ENCODE measurements at places on chromosomes 4 and X.
A peak's percentile ranks its signal among the peaks of the same experiment; 100 is the strongest.

GRCh38 chr4:37561803-37562207 lies 124.4 kb downstream of the RELL1 start:
- DNase-seq = no peak

GRCh38 chrX:136880003-136880451 lies 498 bp downstream of the RBMX start:
- DNase-seq = no peak

- DNase-seq = no peak
Observed at GRCh38 chr4:164337219-164337944, 416.5 kb upstream of the SMIM31 start.

- DNase-seq = no peak
Observed at GRCh38 chr4:88014386-88014905, 7.0 kb downstream of the PKD2 start.

DNA sequence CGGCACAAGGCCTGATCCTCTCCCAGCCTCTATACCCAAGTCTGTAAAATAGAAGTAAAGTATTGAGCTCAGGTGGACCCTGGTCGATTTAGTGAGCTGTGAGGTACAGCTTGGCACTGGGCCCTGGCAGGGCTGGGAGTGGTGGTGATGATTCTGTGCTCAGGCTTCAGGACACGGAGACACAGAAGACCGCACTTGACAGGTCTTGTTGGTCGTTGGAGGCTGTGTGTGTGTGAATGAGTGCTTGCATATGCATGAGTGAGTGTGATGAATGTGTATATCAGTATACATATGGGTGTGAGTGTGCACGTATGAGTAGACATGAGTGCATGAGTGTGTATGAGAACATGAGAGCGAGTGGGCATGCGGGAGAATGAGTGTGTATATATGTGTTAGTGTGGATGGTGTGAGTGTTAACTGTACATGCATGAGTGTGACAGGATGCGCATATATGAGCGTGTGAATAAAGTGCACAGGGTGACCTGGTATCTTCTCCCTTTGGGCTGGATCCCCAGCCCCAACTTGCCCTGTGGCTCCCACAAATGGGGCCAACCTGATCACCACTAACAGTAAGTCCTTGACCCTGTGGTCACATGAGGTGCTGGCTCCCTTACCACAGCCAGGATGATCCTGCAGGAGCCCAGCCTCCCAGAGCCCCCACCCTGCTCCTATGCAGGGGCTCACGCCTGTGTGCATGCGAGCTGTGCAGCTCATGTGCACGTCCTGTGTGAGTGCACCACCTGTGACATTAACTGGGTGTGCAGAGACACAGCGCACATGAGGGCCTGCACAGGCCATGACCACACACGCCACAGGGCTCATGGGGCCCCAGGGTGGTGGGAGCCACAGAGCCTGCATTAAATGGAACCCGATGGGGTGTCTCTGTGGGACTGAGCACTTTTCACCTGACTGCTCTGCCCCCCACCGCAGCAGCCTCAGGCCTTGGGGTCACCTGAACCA lies 20.8 kb downstream of the SH3BP2 start:
- no peak for DNase-seq

- DNase-seq = peak; percentile 82
Observed at GRCh38 chrX:11143931-11144678, 33.0 kb downstream of the HCCS start.

DNA sequence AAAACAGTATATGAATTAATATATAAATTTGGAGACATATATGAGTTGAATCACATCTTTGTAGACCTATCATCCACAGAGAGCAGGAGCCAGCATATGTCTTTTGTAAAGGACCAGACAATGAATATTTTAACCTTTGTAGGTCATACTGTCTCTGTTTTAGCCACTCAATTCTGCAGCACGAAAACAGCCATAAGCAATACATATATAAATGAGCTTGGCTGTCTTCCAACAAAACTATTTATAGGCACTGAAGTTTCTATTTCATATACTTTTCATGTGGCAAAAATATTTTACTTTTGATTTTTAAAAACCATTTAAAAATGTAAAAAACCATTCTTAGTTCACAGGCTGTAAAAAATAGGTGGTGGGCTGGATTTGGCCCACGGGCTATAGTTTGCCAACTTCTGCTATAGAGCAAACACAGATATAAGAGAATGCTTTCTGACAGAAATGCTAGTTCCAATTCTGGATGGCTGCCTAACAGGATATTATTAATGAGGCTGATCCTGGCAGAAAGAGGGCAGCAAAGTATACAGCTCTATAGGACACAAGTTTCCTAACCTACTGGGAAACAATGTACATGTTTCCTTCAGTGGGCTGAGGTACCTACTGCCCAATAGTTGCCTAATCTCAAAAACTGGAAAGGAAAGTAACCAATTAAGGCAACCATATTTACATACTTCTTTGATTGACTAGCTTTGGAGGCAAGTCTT lies 58.1 kb upstream of the UCP1 start:
- DNase-seq = no peak

GRCh38 chrX:13579661-13580060 lies 10.3 kb downstream of the EGFL6 start:
- no peak for DNase-seq

DNA sequence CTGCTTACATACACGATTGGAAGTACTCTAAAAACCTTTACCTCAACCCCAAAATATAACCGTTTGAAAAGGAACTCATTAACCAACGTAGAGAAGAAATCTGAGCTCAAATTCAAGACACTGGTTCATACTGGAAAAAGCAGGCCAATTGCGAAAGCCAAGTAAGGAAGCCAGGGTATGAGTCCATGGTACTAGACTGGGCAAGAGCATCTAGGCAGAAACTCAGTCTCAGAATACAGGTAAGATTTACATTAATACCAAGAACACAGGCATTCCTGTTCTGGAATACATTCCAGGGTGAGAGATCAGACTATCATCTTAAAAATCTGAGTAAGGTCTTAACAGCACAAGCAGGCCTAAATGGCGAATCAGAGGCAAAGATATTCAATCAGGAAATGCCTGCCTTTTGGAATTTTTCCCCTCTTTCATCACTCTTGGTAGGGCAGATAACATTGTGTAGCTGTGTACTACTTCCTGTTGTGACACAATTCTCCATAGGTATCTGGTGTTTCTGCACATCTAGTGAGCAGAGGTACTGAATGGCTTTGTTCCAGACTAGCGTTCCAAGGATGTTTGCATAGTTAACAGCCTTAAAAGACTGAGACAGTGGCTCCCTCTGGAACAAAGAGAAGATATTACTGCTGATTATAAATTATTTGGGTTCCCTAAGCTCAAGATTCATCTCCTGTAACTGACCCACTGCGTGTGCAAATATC lies 311.3 kb downstream of the PCDH19 start:
- no peak for DNase-seq

DNA sequence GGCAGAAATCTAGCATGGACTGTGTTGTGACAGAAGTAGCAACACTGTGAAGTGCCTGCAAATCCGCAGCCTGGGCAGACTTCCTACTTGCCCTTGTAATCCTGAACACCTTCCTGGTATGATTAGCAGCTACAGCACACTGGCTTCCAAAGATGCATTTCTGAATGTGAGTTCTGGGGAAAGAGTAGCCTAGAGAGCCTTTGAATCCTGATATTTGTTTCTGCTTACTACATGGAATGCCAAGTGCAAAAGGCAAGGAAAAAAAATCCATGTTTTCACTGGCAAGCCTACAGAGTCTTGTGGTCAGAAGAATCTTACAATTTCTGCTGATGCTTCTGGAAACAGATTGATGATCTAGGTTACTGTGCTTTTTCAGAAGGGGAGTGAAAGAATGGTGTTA lies 223.7 kb downstream of the COL25A1 start:
- no peak for DNase-seq

- DNase-seq = no peak
Observed at GRCh38 chr4:84565951-84566350, 17.0 kb upstream of the CDS1 start.

DNA sequence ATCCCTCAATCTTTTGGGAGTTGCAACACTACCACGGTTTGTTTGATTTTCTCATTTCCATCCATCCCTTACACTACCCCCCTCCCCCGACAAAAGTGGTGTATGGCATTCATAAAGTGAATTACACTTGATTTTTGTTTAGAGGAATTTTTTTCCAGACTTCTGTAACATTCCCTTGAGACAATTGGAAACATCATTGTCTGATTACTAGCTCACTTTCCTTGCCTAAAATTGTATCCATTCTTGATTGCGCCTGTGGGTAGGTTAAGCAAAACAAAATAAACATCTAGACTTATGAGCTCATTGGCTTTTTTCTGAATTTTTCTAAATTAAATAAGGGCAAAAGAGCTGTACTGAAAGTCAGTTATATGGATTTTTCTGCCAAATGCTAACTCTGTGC lies 3.5 kb downstream of the GPC3 start:
- no peak for DNase-seq

GRCh38 chr4:82715731-82716617 lies 82.6 kb downstream of the SCD5 start:
- no peak for DNase-seq

DNA sequence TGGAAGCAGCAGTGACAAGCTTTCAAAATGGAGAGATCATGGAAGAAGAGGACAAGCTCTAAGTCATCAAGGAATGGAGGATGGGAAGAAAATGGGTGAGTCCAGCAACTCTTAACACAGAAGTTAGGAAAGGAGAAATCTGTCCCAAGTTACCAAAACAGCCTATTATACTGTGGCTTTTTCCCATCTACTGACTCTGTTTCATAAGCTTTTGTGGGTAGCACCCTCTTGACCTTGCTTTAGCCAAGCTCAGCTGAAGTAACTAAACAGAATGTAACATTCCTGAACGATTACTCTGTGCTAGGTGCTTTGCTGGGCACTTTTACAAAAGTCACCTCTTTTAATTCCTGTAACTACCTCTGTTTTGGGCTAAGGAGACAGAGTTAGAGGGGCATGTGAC lies 54.9 kb downstream of the MAP7D2 start:
- no peak for DNase-seq

DNA sequence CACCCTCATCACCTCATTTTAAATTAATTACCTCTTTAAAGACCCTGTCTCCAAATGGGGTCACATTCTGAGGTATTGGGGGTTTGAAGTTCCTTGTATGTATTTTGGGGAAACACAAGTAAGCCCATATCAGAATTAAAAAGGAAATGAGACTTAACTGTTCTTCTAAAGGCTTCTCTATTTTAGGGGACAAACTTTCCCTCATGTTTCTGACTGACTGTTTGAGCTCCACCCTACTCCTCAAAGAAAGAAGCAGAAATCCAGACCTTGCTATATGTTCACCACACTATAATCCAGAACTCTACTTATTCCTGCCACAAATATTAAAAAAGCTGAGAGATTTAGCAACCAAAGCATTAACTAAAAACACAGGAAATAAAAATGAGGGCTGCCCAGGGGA lies 258.8 kb downstream of the ARHGAP24 start:
- DNase-seq = no peak

DNA sequence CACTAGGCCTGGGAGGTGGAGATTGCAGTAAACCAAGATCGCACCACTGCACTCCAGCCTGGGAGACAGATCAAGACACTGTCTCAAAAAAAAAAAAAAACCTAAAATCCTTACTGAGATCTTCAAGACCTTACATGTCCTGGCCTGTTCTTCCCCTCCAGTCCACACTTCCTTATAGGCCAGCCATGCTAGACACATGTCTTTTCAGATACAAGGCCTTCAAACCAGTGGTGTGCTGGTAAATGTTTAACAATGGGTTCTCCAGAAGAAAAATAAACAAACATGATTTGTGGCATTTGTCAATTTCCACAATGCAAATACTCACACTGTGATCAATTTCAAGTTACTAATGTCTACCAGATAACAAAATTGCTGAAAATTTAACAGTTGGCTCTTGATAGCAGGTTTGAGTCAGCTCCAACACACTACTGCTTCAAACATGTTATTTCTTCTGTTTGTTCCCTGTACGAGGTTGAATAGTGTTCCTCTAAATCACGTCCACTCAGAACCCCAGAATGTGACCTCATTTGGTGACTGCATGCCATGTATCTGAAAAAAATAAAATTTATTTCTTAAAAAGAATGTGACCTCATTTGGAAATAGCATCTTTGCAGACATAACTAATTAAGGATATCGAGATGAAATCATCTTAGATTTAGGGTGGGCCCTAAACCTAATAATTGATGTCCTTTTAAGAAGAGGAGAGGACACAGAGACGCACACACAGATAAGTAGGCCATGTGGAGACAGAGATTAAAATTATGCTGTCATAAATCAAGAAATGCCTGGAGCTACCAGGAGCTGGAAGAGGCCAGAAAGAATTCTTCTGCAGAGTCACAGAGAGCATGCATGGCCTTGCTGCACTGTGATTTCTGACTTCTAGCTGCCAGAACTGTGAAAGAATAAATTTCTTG lies 144.4 kb downstream of the ZNF674 start:
- DNase-seq = no peak

- DNase-seq = no peak
Observed at GRCh38 chr4:83408908-83409307, 46.7 kb downstream of the HELQ start.

DNA sequence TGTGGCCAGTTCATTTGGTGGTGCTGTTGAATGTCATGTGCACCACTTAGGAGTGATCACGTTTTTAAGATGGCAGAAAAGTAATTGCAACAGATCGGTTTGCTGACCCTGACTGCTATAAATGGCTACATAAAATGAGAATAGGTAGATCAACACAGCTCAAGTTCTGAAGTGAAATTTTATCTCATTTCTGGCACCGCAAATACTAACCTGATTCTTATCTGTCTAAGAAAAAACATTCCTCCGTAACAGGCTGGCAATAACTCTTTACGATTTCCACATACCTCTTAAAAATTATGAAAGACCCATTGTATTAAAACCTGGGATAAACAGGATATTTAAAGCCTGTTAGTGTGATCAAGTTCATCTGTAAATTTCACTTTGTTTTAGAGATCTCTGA lies 387.5 kb downstream of the PDGFC start:
- DNase-seq = peak; percentile 30

GRCh38 chr4:5955856-5956255 lies 62.4 kb downstream of the C4orf50 start:
- DNase-seq = no peak

- no peak for DNase-seq
Observed at GRCh38 chrX:373641-374471, 12.9 kb downstream of the PPP2R3B start.

- DNase-seq = peak; percentile 32
Observed at GRCh38 chrX:386239-386767, 404 bp downstream of the PPP2R3B start.

DNA sequence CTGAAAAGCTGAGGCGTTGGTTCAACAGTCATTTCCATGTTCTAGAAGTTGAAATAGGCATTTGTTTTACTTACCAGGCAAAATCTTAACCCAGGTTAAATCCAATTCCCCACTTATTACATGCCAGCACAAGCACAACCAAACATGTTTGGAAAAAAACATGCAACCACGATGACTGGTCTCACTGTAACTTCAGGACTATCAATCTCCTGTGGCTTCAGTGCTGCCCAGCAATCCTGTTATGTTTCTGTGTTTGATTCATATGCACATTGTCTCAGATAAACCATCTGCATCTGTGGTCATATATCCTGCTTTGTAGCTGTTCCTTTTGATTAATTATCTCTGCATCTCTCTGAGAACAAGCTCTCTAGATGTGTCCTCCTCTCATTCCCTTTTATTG lies 28.3 kb downstream of the PRDM8 start:
- no peak for DNase-seq

DNA sequence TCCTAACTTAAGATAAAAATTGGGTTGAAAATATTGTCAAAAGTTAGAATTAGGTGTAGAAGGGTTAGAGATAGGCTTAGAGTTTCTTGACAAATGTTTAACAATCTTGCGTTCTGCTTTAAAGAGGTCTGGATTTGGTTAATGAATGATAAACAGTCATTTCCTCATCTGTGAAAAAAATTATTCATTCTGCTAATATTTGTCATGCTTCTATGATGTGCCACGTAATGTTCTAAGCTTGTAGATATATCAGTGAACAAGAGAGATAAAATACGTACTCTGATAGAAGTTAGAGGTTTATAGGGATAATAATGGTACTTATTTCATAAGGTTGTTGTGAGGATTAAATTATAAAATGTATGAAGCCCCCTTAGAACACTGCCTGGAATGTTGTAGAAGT lies 443.0 kb upstream of the GALNT7 start:
- no peak for DNase-seq

Measured in KBM-7 (cell line).